ENCODE measurements at places on chromosomes 12 and 14.

GRCh38 chr12:60421741-60422140 is 825.9 kb downstream of the SLC16A7 start:
- no peak for DNase-seq

- DNase-seq, result no peak
Observed at GRCh38 chr14:39372656-39373055, 59.6 kb downstream of the FBXO33 start.

DNA sequence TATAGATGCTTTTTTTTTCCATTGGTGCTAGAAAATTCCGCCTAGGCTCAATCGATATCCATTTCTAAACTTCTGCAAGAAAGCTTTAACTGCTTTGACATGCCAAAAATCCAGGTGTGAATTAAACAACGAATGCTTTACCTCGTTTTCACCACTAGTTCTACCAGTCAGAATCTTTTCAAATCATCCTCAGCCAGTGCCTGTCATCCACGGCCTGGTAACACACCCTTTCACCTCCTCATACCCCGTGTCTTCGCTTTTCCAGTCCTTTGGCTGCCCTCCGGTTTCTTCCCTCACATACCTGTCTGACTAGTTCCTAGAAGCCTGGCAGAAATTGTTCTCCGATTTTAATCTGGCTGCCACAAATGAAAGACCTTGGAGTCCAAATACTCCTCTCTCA is 1.4 kb upstream of the PHC1 start:
- DNase-seq, result peak; percentile 14

GRCh38 chr12:119594772-119595445 is 1.3 kb downstream of the TMEM233 start:
- DNase-seq, result no peak

DNA sequence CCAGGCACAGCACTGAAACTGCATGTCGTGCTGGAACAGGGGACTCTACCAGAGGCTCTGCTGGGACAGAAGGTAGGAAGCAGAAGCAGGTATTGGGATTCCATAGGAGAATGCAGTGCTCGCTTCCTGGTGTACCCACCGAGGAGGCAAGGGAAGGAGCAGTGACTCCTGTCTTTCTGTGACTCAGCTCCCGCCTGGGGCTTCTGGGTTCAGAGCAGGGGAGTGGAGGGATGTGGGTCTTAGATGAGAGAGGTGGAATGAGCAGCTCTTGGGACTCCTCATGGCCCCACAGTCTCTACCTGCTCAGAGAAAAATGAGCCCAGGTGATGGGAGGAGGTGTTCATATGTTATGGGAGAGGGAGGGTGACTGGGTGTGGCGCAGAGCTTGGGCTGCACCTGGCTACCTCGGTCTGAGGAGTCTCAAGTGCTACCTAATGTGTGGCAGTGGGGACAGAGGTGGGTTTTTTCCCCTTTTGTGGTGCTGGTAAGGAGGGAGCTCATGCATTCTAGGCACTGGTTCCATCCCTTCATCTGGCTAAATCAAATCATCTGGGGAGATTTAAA is 26.3 kb downstream of the WNT5B start:
- DNase-seq, result no peak

DNA sequence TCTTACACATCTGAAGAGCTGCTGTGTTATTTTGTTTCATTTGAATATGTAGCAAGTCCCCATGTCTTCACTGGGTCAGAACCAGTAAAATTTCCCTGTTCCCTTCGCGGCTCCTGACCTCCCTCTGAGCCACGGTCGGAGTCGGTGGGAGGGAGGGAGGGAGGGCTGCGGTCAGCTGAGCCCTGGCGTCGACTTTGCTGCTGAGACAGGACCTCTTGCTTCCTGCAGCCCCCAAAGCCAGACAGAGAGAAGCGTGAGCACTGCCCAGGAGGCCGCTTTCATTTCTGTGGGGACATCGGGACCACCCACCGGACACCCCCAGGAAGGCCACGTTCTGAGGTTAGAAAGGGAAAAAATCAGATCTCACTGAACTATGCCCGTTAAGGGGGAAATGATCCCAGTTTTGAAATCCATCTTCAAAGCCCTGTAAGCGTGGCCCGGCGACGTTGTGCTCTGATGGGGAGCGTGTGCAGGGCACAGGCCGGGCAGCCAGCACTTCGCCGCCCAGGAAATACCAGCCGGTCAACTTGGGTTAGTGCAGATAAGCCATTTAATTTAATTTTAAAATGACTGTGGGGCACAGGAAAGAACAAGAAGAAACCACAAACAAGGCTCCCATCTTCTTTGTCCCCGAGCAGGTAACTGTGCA is 42.1 kb downstream of the NOC4L start:
- DNase-seq, result no peak

DNA sequence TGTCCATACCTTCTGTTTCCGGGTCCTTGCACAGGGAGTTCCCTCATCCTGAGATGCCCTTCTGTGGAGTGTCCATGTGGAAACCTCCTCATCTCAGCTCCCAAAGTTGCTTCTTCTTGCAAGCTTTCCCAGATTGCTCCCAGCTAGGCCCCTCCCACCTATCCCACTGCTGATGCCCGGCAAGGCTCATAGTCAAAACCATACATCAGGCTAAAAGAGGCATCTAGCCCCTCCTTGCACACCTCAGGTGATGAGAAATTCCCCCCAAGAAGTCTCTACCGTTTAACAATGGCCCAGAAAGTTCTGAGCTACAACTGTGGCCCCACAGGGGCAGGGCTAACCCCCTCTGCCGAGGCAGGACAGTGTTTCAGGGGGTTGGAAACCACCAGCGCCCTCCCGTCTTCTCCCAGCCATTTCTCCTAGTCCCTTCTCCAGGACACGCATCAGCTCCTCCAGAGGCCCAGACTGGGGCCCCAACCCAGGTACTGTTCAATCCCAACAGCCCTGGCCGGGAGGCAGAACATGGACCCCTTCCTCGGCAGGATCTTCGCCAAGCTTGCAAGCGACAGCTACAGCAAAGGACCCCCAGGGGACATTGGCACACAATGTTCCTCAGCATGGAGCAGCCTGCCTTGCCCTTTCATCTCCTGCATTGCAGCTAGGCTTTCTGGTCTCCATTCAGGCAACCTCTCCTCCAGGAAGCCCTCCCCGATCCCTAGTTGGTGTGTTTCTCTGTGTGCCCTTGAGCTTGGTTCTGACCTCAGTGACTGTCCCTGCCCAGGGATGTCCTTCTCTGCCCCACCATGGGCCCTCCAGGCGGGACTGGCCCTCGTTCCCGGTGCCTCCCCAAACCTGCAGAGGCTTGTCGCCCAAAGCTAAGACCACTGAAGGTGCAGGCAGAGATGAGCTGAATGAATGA is 4.5 kb upstream of the BEGAIN start:
- DNase-seq, result no peak

DNA sequence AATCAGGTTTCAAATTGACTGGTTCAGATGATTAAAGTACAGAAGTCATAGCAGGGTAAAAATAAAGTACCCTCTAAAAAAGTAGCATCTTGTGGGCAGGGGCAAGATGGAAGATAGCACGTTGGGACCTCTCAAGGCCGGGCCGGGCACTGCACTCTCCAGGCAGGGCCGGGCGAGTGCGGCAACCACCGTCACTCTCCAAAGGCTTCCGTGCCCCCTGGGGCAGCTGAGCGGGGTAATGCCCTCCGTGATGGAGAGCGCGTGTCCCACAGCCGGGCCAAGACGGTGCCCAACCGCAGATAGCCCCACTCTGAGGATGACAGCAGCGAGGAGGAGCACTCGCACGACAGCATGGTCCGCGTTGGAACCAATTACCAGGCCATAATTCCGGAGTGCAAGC is 8.6 kb upstream of the PLXNC1 start:
- DNase-seq, result no peak

GRCh38 chr14:72740966-72741825 is 152.7 kb downstream of the DPF3 start:
- DNase-seq, result no peak

- DNase-seq, result peak; percentile 30
Observed at GRCh38 chr14:74038020-74038859, 19.1 kb downstream of the BBOF1 start.

DNA sequence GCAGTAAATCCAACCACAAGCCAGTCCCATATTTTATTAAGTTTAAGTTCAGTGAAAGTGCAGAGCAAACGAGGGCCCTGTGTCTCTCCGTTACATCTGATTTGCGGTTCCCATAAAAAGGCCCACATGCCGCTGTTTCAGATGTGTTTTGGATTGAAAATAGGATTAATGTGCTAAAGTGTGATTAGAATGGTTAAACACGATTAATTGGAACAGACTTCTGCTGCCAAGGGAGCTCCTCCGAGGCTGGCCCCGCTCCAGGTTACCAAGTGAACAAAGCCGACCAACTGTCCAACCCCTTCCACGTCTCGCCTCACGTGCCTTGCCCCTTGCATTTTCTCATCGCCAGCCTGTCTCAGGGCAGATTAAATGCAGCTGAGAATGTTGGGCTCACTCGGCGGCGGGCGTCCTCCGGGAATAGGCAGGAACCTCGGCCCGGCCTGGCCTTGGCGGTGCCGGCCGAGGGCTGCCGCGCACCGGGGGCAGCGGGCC is 166.5 kb upstream of the GSC start:
- DNase-seq, result no peak

DNA sequence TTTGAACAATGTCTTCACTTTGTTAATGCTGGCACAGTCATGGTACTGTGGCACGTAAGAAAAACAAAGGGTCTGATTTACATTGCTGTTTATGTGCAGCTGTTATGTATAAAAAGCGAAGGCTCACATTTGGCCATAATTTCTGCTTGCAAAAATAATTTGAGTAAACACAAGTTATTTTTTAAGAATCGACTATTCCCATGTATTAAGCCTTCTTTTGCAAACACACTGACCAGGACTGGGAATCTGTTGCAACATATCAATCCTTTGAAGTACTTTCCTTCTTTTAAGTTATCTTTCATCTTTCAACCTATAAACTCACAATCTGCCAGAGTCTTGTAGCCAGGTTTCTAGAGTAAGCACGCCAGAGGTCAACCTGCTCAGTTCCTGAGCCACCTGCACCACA is 145.4 kb upstream of the BMP4 start:
- no peak for DNase-seq

DNA sequence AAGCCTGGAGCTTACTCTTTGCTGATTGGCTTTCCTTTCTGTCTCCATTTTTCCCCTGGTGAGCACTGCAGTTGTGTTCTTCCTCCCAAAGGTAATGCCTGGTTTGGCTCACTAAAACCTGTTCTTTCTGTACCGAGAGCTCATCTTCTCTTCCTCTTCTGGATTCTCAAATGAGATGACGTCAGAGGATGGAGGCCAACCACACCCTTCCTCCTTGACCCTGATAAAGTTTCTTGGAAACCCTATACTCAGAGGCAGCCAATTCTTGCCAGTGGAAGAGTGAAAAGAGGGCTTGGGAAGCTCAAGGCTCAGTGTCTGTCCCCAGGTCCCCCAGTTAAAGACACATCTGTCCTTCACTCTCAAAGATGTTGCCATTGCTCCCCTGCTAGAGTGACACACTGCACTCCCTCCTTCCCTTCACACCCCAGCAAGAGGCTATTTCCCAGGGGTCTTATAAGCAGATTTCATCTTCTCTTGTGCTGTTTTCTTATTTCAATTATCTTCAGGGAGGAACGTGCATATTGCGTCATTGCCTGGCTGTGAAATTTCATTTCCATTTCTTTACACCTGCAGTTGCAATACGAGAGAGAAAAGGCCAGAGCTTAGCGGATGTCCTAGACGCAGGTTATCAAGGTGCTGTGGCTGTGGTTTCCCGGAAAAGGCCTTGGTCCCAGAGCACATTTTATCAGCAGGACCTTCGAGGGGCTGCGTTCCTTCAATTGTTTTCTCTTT is 27.3 kb downstream of the NTF3 start:
- DNase-seq, result no peak

GRCh38 chr14:77102154-77102553 is 4.1 kb downstream of the CIPC start:
- no peak for DNase-seq

DNA sequence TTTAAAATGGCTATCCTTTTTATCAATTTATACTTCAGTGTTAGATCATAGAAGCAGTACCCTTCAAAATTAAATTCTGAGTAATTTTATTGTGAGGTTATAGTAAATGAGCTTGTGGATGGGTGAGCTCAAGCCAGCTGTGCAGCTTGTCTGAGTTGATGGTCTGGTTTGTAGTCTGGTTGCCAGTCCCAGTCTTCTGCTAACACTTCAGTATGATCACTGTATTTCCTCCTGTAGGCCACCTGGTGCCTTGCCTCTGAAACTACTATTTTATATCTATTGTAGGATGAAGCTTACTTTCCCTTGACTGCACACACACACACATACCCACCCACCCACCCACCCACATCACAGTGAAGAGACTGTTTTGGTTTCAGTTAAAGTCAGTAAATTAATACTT is 496.4 kb downstream of the PCNX1 start:
- DNase-seq, result no peak

GRCh38 chr14:60188115-60188514 is 22.9 kb upstream of the DHRS7 start:
- DNase-seq, result no peak

GRCh38 chr12:23587833-23588559 is 361.5 kb downstream of the SOX5 start:
- DNase-seq, result no peak

- no peak for DNase-seq
Observed at GRCh38 chr12:80268924-80269749, 169.8 kb downstream of the OTOGL start.

DNA sequence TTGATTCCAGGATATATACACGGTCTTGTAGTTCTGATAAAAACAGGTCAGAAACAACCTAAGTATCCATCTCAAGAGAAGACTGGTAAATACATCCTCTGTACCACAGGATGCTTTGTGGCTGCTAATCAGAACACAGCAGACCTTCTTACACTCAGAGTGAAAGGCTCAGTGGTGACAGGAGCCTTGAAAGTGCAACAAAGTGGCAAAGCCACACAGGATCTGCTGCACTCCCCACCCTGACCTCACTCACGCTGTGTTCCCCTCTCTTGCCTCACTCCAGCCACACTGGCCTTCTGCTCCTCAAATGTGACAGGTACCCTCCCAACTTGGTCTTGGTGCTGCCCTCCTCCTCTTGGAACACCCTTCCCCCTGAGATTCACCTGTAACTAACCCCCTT is 98.1 kb upstream of the GRIP1 start:
- no peak for DNase-seq

- DNase-seq, result no peak
Observed at GRCh38 chr12:112346194-112346593, 36.0 kb downstream of the HECTD4 start.

DNA sequence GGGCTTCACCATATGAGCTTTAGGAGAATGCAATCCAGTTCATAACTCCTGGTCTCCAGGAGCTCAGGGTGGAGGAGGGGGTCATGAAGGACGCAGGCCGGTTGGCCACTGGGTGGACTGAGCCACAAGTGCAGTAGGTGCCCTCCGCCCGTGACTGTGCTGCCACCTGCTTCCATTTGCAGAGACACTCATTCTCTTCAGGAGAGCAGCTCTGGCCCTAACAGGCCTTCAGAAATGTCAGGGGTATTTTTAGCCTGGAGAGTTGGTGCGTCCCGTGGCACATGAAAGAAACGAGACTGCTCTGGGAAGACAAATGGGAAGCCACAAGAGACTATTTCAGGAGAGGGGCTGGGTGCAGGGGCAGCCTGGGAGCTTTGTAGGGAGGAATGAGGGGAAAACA is 74.6 kb upstream of the MYL2 start:
- no peak for DNase-seq

DNA sequence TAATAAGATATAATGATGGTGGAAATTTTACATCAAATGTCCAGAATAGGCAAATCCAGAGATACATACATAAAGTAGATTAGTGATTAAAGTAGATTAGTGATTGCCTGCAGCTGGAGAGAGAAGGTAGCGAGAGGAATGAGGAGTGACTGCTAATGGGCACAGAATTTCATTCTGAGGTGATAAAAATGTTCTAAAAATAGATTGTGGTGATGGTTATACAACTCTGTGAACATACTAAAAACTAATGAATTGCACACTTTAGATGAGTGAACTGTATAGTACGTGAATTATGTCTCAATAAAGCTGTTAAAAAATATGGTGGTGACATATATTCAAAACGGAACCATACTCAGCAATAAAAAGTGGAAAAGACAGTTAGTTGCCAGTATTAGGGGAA is 41.7 kb downstream of the PPP2R5E start:
- DNase-seq, result no peak
